ENCODE measurements at places on chromosomes 3 and 15.
A peak's percentile ranks its signal among the peaks of the same experiment; 100 is the strongest.

DNA sequence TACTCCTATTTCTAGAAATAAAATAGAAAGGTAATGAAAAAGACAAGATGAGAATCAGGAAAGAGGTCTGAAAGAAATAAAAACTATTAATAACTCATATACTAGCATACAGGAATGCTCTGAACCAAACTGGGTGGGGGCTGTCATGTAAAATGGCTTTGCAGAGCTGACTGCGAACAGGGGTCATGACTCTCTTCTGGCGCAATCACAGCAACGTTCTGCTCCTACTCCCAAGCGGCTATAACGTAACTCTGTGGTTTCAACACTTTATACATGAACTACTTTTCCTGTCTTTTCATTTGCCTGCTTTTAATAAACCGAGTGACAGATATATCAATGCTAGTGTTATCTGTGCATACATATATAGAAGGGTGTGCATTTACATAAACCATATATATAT lies 116.7 kb downstream of the DLG1 start:
- DNase-seq: no peak

DNA sequence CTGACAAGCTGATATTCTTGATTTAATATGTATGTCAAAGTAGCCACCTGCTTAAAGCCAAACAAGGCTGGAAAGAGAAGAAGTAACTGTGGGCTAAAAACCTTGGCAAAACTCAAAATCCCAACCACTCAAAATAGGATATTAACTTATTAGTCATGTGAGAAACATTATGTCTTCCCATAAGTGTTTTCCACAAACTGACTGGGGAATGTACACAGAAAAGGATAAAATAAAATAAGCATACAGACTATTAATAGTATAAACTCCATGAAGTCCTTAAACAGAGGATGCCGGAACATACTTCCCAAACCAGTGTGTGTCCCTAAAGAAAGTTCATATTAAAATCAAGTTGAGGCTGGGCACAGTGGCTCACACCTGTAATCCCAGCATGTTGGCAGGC lies 263.7 kb upstream of the THBS1 start:
- no peak for DNase-seq

DNA sequence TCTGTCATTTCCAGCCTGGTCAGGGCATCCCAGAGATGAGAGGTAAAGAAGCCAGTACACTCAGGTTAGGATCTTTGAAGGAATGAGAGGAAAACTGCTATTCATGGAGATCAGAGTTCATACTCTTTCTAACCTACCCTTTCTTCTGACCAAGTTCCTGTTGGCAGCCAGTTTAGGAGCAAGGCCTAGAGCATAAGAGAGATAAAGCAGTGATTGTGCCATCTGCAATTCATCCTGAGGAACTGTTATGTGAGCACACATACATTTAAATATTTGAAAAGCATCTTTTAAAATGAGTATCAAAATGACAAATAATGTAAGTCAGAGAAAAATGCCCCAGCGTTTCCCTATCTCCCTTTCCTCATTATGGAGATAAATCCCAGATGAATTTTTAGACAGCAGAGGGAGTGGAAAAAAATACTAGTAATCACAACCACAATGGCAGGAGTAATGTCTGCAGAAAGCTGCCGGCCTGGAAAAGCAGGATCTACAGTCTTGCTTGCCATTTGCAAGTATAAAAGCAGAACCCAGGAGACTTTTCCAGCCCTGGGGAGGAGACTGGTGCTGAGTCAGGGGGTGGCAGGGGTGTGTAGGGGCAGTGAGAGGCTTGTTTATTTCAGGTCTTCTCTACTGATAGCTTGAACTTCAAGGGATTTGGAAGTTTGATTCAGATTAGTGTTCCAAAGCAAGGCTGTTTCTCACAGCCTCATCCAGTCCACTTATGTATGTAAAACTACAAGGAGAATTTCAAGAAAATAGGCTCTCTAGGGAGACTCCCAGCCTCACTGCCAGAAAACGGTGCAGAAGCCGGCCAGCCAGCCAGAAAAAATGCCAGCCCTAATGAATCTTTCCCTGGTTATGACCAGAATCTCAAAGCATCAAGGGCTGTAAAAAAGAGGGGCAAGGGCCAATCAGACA lies 1052.4 kb downstream of the TUSC7 start:
- no peak for DNase-seq

DNA sequence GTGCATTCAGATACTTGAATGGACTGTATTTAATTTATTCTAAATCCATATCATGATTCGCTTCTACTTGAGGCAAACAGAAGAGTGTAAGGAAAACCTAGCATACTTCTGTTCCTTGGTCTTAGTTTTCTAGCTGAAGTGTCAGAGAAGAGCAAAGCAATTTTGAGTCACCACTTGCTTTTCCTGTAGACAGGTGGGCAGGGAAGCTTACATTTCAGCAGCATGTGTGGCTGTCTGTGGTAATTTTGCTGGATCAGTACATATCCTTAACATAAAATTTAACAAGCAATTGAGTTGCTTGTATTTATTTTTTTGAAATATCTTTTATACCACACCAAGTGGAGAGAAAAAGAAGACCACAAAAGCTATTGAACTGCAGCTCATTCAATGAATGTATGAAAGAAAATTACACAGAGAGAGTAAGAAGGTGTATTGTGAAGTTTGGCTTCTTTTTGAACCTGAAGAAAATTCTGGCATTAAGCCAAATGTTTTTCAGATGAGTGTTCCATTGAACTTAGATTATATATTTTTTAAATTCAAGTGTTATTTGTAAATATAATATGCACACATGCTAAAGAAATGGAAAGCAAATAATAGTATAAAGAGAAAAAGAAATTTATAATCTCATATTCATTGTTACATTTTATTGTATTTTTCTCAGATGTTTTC lies 747.6 kb downstream of the NAALADL2 start:
- no peak for DNase-seq

GRCh38 chr3:114900908-114901307 lies 246.2 kb downstream of the ZBTB20 start:
- DNase-seq: no peak

DNA sequence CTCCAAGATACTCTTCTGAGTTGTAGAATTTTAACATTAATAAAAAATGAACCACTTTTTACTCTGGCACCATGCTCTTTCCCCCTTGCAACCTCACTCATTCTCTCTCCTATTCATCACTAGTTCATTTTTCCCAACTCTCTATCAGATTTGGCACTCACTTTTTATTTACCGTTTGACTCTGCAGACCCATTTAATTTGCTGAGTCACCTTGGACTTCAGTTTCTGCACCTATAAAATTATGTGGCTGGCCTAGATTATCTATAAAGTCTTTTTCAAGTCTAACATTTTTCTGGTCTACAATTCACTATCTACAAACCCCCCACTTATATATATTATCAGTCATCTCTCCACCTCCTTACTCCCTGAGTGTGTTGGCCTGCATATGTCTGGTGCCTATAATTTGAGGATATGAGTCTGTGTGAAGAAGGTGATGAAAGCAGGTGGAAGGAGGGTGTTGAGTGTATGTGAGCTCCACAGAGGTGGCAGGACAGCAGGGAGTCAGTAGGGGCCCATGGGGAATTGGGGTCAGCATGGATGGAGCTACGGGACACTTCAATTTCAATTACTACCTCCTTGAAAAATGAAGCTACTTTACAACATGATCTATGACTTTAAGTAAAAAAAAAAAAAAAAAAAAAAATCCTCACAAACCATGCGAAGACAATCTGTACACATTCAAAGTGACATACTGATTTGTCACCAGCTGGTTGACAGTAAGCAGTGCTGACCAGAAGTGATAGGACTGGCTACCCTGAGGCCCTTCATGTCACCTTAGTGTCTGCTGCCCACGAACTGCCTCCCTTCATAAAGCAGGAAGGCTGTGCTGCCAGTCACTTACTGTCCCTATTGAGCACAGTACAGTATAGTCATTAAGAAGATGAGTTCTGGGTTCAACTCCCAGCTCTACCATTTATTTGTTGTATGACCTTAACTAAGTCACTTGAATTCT lies 334.2 kb upstream of the IL12A start:
- no peak for DNase-seq

DNA sequence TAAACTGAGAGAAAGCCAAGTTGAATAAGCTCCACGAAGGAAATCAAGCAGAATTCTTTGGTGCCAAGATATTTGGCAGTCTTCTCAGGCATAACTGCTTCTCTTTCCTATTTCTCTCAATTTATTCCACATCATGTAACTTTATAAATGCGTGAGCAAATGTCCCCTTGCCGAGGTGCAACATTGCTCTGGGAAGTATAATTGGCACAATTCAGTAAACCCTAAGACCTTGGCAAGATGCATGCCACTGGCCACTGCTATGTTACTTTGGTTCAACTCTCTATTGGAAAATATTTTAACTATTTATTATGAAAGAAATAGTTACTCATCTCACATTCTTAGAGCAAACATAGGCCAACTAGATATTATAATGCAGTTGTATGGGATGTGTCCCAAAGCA lies 170.2 kb downstream of the SUCNR1 start:
- DNase-seq: no peak

DNA sequence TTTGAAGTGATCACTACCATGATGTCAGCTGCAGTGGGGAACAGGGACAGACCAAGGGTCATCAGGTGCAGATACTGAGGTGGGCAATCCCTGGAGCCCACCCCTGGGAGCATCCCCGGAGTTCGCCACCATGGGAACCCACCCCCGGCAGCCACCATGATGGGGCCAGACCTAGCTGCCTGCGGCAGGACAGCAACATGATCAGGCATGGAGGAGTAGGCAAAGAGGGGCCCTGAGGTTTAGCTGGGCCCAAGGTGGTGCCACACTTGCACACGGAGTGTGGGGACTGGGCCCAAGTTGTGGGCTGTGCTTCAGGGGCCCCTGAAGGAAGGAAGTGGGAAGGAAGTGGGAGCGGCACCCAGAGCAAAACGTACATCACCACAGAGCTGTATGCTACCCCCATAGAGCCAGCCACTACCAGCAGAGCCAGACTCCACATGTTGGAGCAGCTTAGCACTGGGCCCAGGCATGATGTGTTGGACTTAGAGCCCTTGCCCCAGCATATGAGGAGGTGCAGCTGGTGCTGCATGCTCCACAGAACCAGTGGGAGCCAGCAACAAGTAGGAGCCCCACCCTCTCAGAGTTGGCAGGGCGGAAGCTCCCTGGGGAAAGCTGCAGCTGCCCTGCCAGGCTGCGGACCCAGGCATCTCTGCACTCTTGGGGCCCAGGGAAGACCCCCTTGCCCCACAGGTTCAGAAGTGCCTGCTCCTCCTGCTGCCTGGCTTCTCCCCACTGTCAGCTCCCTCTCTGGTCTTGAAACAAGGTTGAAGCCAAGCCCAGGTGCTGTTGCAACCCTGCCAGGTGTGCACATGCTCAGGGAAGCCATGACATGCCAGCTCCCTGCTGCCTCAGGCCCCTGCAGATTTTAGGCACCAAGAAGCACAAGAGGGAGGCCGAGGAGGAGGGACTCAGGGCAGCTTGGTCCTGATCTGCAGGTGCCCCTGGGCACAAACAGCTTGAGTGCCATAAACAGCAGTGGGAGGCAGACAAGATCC lies 515.3 kb downstream of the ZBBX start:
- no peak for DNase-seq

DNA sequence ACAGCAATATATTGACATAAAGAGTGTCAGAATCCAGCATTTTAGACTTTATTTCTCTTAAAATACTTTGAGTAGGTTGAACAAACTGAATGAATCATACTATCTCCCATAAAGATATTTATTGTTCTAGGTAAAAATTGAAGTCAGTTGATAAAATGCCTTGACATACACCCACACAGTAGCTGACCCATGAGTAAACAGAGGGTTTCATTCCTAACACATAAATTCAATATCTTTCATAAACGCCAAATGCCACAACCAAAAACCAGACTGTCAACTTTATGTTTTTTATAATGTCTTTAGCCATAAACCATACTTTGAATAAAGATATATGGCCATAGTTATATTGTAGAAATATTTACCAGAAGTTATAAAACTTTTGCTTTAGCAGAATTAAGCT lies 742.4 kb downstream of the NAALADL2 start:
- no peak for DNase-seq

DNA sequence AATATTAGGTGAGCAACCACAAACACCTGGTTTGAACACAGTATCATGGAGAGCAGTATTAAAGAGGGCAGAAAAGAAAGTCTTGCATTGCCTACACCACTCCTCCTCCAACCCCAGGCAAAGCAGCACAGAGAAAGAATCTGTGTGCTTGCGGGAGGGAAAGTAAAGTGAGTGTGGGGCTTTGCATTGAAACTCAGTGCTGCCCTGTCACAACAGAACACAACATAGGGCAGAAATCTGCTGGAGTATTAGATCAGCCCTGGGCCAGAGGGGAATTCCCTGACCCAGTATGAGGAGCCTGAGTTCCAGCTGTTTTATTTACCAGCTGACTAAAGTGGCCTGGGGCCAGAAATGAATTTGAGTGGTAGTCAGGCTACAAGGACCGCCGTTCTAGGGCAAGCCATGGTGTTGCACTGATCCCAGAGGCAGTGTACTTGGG lies 75.5 kb downstream of the SPATA16 start:
- DNase-seq: no peak

DNA sequence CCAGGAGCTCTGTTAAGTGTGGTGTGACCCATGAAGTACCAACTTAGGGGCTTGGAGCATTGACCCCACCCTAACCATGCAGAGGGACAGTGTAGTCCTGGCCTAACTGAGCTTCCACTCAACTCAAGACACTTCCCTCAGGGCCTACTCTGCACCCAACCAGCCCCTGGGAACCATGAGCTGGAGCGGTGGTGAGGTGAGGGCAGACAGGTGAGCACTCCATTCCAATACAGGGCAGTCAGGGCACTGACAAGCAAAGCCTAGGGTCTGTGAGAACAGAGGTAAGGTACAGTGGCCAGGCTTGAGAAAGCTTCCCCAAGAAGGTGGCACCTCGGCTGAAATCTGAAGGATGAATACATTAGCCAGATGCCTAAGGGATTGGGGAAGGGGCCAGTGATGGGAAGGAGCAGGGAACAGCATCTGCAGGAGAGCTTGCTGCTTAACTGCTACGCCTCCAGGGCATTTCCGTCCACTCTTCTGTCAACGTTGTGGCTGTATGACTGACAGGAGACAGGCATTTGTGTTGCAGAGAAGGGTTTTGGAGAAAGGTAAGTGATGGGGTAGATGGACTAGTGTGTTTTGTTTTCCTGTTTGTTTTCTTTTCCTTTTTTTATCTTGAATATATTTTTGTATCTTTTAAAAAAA lies 243.5 kb upstream of the TRIM42 start:
- DNase-seq: no peak

GRCh38 chr3:1699361-1699920 lies 399.2 kb upstream of the CNTN4 start:
- DNase-seq: no peak

GRCh38 chr3:123453675-123454074 lies 4.8 kb upstream of the ADCY5 start:
- no peak for DNase-seq

- peak; percentile 66 for DNase-seq
Measured at GRCh38 chr3:121660356-121661171, at the start of gene HCLS1. HCLS1 (minus strand) TSS chr3:121660903; CDS start chr3:121658347, 2,556 bp downstream.

DNA sequence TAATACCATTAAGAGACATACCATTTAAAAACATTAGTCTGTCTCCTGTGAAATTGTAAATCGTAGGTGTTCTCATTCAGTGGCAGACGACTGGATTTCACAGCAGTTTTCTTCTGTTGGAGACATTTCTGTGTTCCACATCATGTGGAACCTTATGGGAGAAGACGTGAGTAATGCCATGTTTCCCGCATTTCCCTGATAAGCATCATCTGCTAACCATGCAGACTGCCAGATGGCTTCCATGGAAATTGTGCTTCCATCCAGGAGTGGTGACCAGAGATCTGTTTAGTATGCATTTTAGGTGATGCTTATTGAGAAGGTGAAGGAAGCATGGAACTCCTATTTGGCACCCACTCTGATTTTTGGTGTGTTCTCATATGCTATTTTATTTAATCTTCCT lies 28.4 kb upstream of the ST3GAL6 start:
- no peak for DNase-seq

Data from activated CD4-positive, alpha-beta T cell treated with anti-CD3 and anti-CD28 coated beads for 4 hours (primary cell).